ENCODE measurements at places on chromosomes 1 and 21.

GRCh38 chr1:238558746-238559145 lies 668.0 kb upstream of the ZP4 start:
- DNase-seq, result no peak

- no peak for DNase-seq
Observed at GRCh38 chr1:219365451-219365850, 191.8 kb downstream of the LYPLAL1 start.

DNA sequence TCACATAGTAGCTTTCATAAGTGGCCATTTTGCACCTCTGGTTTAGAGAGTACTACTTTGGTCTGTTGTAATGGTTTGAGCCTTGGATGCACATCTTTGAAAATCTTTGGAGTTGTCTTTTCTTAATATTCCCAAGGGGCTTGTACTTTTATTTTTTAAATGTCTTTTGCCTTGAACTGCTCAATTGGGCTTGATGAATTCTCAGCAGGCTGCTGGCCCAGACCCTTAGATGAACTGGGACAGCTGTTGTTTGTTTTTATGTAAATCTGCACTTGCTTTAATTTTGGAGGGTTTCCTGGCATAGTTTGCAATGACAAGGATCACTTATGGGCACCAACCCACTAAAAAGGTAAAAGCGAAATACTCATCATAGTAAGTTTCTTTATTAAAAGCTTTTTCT lies 24.9 kb downstream of the NGF start:
- no peak for DNase-seq

- DNase-seq, result peak; percentile 20
Observed at GRCh38 chr1:182802006-182802803, 12.6 kb downstream of the NPL start.

DNA sequence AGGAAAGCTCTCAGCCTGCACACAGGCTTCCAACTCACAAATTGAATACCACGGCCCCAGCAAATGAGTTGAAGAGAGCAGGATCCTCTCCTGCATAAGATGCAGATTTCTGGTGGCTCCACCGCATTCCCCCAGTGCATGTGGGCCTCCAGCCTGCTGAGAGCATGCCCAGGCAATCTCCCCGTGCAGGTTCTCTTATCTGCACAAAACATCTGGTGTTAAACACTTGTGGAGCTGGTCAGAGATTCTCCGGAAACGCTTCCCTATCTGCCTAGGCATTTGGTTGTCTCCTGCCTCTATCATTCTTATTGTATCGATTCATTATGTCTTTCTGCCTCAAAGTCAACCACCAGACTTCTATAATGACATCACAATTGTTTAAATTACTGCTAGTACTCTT lies 1349.0 kb upstream of the B3GALT2 start:
- DNase-seq, result no peak

GRCh38 chr1:18434041-18434440 lies 46.7 kb upstream of the KLHDC7A start:
- DNase-seq, result no peak

GRCh38 chr1:152003846-152004442 lies 10.3 kb upstream of the S100A10 start:
- no peak for DNase-seq
